ENCODE measurements at places on chromosomes 5 and 9.

GRCh38 chr9:97507428-97507984 is 6.0 kb downstream of the TMOD1 start:
- DNase-seq, result no peak

- DNase-seq, result no peak
Measured at GRCh38 chr9:110900456-110900855, 137.8 kb downstream of the LPAR1 start.

DNA sequence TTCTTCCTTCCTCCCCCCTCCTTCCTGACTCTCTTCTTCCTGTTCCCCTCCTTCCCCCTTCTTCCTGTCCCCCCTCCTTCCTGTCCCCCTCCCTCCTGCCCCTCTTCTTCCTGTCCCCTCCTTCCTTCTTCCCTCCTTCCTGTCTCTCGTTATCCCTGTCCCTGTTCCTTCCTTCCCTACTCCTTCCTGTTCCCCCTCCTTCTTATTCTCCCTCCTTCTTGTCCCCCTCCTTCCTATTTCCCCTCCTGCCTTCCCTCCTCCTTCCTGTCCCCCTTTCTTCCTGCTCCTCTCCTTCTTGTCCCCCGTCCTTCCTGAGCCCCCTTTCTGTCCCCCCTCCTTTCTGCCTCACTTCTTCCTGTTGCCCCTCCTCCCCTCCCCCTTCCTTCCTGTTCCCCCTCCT is 70.6 kb downstream of the COL5A1 start:
- no peak for DNase-seq

DNA sequence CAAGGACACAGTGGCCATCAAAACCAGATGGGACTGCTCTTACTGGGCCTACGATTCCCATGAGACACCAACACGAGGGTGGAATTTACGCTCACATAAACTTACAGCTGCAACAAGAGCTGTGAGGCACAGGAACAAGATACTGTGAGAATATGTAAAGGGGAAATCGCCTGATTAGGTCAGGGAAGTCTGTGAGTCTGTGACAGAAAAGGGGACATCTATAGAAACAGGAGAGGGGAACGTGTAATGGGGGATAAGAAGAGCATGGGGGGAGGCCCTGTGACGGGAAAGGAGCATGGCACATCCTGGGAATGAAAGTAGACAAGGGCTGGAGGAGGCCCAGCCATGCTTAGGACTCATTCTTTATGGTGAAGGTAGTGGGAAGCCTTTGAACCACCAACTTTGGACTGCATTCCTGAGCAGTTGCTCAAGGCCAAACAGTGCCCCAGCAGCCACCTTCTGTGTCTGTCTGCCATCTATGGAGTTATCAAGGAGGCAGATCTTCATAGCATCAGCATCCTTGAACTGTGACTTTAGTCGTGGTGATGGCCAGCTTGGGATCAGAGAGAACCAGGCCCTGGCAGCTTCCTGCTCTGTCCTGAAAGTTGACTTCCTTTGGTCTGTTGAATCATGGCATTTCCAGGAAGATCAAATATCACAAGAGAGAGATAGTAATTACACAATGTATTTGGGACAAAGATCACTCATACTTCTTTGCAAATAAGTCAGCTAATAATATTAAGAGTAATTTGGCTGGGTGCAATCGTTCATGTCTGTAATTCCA is 87.9 kb upstream of the FAM169A start:
- DNase-seq, result no peak

DNA sequence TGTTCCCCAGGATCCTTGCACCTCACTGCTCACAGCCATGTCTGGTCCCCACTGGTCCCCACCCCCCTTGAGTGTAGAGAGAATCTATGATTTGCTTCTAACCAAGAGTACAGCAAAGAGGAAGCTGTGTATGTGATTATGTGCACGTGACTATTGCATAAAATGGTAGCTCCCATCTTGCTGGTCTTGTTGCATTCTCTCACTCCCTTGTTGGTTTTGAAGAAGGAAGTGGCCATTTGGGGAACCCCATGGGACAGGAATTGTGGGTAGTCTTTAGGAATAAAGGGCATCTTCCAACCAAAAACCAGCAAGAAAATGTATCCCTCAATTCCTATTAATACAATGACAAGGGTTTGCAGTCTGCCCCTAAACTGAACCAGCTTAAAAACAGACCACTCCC is 5.2 kb upstream of the FCN2 start:
- no peak for DNase-seq

- DNase-seq, result no peak
Measured at GRCh38 chr9:69019808-69020207, 5.9 kb upstream of the PRKACG start.

- DNase-seq, result no peak
Measured at GRCh38 chr9:81609782-81610739, 79.3 kb downstream of the TLE1 start.
